ENCODE measurements at places on chromosomes 11 and 22.

DNA sequence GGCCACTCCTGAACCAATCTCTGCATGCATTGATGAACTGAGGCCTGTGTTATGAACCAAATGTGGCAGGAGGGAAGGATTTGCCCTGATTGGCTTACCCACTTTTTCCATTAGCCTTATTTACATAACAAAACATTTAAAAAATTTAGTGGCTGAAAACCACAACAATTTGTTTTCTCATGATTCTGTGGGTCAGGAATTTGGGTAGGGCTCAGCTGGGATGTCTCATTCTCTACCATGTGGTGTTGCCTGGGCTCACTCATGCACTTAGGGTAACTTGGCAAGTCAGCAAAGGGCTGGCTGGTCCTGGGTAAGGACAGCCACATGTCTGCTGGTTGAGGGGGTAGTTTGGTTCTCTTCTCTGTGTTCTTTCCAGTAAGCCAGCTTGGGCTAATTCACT is 35.1 kb upstream of the CYP2R1 start:
- DNase-seq = no peak

DNA sequence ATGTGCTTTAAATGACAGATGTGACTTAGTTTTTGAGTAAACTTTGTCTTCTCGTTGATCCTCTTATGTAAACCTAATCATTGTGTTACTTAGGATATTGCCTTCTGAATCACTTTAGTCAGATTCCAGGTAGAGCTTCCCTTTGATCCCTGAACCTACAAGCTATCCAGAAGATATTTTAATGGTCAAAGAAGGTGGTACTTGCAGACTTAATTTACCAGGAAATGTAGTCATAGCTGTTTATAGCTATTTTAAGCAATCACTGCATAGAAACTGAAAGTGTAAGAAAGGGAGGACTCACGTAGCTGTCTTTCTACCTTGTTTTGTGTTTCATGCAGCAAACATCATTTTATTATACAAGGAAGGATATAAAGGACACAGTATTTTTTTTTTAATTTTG is 189.5 kb downstream of the DDX10 start:
- no peak for DNase-seq

DNA sequence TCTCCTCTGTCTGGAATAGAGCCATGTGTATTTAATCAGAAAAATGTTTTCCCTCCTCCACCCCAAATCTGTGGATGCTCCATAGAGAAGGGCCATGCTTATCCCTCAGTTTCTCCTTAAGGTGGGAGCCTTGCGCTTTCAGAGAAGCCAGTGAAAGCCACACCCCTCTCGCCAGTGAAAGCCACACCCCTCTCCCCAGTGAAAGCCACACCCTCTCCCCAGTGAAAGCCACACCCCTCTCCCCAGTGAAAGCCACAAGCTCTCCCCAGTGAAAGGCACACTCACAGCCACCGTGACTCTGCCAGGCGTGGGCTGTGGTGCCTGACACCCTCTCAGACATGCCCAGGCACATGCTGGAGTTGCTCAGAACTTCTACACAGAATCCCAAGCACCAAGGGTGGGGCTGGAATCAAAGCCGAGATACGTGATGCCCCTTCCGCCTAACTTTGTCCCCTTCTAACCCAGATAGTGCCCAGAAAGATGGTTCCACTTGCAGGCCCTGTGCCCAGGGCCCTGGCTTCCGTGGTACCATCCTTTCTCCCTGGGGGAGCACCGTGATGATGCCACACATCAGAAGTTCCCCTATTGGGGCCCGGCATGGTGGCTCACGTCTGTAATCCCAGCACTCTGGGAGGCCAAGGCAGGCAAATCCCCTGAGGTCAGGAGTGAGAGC is 16.5 kb upstream of the PRR5 start:
- DNase-seq = peak; percentile 70

GRCh38 chr11:131584785-131585592 is 214.6 kb downstream of the NTM start:
- no peak for DNase-seq

- no peak for DNase-seq
Observed at GRCh38 chr11:112226831-112227401, 688 bp downstream of the PTS start.

DNA sequence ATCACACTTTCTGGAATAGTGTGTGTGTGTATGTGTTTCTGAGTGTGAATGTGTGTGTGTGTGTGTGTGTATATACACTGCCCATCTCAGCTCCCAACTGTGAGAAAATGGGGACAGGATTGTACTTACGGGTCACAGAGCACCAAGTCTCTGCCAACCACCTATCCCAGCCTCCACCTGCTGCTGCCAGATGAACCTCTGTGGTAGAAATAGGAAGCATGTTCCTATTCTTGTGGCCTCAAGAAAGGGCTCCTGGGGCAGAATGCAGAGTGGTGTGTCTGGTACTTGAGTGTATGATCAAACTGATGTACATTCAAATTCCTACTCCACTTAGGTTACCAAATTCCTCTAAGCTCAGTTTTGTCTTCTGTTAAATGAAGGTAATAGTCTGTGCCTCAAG is 14.6 kb downstream of the UBASH3B start:
- DNase-seq = no peak

DNA sequence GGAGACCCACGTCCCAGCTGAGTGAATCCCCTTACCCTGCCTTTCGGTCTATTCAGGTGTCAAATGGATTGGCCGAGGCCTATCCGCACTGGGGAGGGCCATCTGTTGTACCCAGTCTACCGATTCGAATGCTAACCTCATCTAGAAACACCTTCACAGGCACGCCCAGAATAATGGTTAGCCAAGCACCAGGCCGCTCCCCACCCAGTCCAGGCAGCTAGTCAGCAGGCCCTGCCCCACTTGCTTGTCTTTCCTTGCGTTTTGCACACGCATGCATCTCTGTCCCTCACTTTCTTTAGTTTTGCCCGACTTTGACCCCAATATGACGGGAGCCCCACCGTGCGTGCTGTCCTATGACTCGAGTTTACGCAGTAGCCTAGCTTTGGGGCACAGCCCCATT is 31.7 kb downstream of the PARVB start:
- DNase-seq = no peak

- no peak for DNase-seq
Observed at GRCh38 chr11:47355283-47356128, 3.0 kb upstream of the MYBPC3 start.

DNA sequence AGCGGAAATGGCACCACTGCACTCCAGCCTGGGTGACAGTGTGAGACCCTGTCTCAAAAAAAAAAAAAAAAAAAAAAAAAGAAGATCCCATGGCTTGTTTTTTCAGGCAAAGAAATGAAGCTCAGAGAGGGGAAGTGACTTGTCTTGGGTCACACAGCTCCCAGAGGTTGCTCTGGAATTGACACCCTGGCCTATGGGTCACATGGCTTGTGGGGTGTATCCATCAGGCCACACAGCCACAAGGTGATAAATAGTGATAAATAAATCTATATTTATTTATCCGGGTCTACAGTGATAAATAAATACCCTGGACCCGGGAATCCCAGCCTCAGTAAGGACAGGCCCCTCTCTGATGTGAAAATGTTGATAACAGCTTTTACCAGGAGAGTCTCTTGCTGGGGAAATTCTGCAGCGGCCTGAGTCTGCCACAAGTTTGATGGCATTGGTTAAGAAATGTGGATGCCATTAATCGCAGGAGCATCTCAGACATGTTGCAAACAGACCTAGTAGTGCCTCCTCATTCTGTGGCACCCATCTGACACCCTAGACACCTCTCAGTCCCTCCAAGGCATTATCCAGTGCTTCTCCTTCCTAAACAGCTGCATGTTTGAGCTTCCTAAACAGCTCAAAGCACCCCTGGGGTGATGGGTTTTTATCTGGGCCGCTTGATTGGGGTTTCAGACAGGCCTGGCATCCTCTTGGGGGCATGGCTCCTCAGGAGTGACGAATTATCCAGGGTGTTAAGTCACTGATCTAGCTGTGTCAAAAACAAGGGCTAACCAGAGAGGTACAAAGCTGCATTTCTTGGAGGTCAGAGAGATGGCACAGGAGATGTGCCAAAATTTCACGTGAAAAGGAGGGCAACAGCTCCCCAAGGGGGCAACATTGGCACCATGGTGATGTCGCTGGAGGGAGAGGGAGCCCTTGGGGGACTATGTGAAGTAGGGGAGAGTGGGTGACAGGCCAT is 1.9 kb upstream of the EMID1 start:
- no peak for DNase-seq

- no peak for DNase-seq
Observed at GRCh38 chr22:17853073-17853472, 78.8 kb upstream of the BID start.

DNA sequence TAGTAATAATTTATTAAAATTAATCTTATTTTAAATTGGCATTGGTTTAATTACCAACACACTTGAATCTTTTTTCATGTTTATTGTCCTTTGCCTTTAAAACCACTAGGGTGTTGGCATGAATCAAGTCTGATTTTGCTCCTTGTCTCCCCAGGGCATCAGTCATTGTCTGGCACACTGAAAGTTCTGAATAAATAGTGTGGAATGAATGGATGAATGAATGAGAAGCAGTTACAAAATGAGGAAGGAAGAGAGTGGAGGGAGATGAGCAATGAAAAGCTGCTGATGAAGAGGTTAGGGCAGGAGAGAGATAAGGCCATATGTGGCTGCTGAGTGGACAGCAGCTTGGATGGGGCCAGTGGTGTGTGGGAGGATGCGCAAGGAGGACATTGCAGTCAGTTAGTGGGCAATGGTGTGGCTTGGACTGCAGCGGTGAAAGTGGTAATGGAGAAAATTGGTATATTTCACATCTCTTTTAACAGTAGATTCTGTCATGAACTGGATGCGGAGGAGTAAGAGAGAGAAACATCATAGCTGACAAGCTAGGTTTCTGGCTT is 132.0 kb downstream of the SPON1 start:
- no peak for DNase-seq

Data from stimulated activated CD4-positive, alpha-beta T cell treated with anti-CD3 and anti-CD28 coated beads, Interleukin-1b, Interleukin-23, amount 100 ng/mL, for 24 hours (primary cell).